GM18507 (cell line): ENCODE measurements at places on chromosomes 4 and X.

DNA sequence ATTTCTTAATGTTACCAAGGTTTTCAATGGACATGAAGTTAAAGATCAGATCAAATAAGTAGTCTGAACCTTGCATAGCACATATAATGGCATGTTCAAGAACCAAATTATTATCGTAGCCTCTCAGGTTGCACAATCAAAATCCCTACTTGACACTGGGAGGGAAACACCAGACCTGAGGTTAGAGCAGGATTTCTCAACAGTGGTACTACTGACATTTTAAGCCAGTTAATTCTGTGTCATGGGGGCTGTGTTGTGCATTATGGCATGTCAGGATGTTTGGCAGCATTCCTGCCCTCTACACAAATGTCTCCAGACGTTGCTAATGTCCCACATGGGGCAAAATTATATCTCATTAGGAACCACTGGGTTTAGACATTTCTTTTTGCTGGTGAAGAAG, 20.8 kb downstream of the RLIM start:
- no peak for DNase-seq

- no peak for DNase-seq
Observed at GRCh38 chrX:107845625-107846024, 20.0 kb downstream of the MID2 start.

DNA sequence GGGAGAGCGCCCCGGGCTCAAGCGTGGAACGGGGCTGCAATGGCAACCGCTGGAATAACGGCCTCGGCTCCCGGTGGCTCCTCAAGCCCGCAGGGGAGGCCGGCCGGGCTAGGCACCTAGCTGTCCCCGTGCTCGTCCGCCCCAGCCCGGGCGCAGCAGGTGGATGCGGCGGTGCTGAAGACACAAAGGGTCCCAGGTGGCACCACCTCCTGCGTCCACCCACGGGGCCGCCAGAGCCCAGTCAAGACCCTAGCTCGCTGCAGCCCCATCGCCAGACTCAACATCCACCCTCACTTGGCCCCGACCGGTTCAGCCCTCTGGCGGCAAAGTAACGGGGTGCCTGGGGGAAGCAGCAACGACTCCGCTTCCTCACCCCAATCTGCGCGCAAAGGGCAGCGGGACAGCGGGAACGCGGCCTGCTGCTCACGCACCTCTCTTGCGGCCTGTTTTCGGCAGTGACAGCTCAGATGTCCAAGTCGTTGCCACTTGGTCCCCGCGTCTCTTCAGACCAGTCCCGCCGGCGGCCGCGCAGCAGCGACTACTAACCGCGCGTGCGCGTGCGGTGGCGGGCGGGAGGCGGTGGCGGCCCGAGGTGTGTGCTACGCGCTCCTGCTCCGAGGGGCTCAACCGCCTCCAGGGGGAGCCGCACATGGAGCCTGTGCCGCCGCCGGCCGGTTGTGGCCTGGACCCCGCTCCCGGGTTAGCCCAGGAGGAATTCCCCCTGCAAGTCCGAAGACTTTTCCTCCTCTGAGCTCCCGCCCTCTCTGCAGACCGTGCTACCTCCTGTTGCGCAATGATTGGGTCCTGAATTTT, at the start of gene CLGN:
Gene CLGN (minus strand): TSS at position 543 of the 813 bp plus-strand sequence. CDS start 14,570 bp downstream, outside the sequence.
- DNase-seq: peak; percentile 32

- DNase-seq: no peak
Observed at GRCh38 chrX:139969286-139969685, 4.0 kb upstream of the CXorf66 start.

- DNase-seq: no peak
Observed at GRCh38 chrX:54818221-54818620, 10.7 kb downstream of the MAGED2 start.
